ENCODE measurements at places on chromosomes 11 and 22. TPM values are rescaled to one million over a fixed set of nuclear protein-coding genes. Genes with fewer than 3 reads are reported as not detected.

DNA sequence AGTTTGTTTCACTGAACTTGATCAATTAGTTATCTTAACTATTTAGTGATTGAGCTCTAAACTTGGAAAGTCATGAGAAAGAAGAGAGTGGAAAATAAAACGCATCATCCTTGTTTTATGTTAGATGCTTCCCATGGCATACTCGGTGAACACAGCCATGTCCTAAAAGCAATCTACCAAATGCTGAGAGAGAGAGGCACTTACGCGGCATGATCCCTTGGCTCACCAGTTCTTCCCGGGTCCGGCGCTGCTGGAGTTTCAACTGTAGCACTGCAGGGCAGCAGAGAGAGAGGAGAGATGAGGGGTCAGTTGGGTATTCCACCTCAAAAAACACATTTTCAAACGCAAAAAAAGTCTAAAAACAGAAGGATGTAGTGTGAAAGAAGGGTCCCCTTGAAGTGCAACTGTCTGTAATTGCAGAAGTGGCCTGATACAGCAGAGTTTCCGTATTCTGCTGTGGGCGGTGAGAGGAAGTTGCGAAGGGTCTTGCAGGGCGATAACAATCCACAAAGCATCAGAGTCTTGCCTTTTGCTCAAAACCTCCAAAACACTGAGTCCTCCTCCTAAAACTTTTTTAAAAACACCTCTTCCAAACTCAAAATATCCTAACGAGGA, 92.7 kb downstream of the SGSM3 start:
- DNase-seq = no peak

GRCh38 chr11:44626645-44627044, 61.2 kb downstream of the CD82 start:
- no peak for DNase-seq

Gene NLRP14
- not detected for total RNA-seq

GRCh38 chr11:121534131-121535093, 81.6 kb upstream of the SORL1-AS1 start:
- DNase-seq = no peak

DNA sequence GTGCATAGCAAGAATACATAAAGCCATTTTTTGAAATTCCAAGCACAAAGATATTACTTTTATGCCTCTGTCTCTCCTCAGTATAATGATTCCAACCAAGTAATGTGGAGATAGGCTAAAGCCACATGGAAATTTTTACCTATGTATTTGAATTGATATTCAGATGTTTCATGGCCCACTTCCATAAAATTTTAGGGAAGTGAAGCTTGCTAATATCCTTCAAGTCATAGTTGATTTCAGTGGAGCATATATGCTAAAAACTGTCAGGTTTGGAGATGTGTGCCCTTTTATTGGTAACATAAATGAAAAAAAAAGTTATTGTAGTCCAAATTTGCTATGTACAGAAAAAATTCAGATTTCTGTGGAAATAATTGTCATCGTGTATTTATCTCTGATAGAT, 12.3 kb downstream of the MS4A4E start:
- DNase-seq = no peak

- DNase-seq = no peak
These were observed 1850.2 kb upstream of the RAG2 start for GRCh38 chr11:38448284-38448683.

Gene OR8A1
- not detected for total RNA-seq

Gene OR52B6
- total RNA-seq = not detected

DNA sequence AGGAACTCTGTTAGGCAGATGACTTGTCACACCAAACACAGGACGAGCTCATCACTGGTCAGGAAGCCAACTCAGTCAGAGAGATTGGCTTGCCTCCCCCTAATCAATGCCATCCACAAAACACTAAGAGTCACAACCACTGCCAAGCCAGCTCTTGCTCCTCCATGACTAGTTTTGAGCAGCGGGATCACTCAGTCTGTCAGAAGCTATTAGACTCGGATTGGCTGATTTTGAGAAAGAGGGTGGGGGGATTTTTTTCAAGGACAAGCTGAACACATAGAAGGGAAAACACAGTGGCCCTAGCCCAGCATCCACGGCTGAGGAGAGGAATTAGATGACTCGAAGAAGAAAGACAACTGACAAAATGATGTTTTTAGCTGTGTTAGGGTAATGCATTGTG, 55.9 kb downstream of the SEZ6L start:
- DNase-seq = no peak

GRCh38 chr11:33525789-33526188, 174.8 kb downstream of the C11orf91 start:
- no peak for DNase-seq

DNA sequence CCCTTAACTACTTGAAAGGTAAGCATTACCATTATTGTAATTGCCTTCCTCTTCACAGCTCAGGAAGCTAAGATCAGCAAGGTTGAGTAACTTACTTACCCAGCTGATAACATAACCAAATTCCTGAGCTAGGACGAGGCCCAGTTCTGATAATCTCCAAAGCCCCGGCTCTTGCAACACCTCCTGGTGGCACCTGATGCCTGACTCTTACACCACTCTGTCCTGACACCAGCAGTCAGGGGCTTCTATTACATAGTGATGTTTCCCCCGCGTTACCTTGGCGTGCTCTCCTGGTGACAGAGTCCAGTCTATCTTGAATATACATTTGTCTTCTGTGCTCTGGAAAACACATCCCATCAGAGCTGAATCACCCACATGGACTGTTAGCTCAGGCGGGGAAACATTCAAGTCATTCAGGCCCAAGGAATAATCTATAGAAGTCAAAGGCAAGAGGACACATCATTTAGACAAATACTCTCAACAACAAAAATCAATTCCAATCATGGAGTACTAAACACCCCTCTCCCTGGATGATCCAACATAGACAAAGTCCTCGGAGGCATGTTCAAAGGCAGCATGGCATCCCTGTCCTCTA, 12.6 kb downstream of the JAML start:
- no peak for DNase-seq

Gene CYB5R3
- 192 TPM for total RNA-seq

Gene TSGA10IP
- not detected for total RNA-seq

- no peak for DNase-seq
These were observed 7.4 kb downstream of the KMT2A start for GRCh38 chr11:118443590-118444218.

Gene TSPO
- total RNA-seq = 465 TPM

DNA sequence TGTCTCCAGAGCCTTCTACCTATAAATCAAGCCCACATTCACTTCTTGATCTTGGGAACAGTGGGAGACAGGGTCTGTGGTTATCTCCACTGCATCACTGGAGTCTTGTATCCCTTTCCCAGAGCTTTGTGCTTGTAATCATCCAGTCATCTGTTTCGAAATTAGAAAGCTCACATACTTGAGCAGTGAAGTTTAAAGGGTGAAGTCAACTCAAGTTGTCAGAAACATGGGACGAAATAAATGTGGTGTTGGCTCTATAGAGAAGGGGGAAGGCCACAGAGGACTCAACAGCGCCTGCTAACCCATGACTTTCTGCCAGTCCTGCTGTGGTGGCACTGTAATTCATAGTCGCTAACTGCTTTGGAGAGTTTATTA, 197.5 kb downstream of the DBX1 start:
- no peak for DNase-seq

- DNase-seq = no peak
These were observed 336.1 kb downstream of the CTTN start for GRCh38 chr11:70734379-70734778.

Gene CNGA4
- not detected for total RNA-seq

DNA sequence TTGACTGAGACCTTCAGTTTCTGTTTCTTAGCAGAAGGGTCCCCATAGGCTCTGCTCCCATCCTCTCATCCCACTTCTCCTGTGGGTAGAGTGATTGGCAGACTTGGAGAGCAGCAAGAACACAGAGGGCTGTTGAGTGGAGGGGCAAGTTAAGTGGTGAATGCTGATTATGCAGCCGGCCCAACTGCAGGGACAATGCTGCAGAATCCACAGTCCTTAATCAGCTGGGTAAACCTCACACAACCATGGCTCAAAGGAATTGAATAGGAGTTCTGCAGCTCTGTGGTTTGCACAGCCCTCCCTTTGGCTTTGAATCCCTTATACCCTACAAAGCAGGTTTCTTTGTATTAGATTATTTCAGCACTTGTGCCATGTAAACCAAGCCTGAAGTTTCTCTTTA, 161.1 kb downstream of the NAV2 start:
- no peak for DNase-seq

DNA sequence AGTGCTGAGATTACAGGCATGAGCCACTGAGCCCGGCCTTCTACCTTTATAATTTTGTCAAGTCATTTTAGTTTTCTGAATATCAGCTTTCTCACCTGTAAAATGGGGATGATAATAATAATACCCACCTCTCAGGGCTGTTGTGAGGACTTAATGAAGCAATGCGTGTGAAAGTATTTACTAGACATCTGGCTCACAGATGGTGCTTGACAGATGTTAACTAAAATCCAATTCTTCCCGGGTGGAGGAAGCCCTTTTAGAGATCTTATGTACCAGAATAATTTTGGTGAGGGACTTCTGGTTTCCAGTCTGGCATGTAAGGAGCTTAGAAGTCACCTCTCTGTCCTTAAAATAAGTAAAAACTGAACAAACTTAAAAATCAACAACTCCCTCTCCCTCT, 43.7 kb upstream of the NUP160 start:
- no peak for DNase-seq

- DNase-seq = no peak
These were observed 2.2 kb upstream of the RANBP1 start for GRCh38 chr22:20113551-20114310.

Gene MPZL2
- total RNA-seq = 73.5 TPM

GRCh38 chr11:88300888-88301487, 36.5 kb downstream of the CTSC start:
- DNase-seq = no peak

DNA sequence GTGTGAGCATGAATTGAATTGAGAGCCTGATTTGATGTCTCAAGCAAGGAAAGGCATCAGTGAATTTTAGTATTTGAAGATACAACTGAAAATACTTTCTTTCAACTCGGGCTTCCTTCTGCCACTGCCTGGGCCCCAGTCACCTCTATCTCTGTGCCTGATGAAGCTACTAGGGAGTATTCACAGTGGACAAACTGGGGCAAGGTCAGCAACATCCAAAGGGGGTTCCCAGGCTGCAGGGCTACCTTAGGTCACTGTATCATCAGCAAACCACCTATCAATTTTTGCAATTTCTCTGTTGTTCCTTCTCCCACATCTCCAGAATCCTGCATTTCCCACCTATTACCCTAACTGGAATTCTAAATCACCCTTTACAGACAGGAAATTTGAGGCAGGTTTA, 10.2 kb downstream of the PRAME start:
- no peak for DNase-seq

- no peak for DNase-seq
These were observed 53.0 kb downstream of the GRAMD1B start for GRCh38 chr11:123483058-123483457.

Gene VPREB1
- total RNA-seq = not detected

Gene SMIM35
- not detected for total RNA-seq

DNA sequence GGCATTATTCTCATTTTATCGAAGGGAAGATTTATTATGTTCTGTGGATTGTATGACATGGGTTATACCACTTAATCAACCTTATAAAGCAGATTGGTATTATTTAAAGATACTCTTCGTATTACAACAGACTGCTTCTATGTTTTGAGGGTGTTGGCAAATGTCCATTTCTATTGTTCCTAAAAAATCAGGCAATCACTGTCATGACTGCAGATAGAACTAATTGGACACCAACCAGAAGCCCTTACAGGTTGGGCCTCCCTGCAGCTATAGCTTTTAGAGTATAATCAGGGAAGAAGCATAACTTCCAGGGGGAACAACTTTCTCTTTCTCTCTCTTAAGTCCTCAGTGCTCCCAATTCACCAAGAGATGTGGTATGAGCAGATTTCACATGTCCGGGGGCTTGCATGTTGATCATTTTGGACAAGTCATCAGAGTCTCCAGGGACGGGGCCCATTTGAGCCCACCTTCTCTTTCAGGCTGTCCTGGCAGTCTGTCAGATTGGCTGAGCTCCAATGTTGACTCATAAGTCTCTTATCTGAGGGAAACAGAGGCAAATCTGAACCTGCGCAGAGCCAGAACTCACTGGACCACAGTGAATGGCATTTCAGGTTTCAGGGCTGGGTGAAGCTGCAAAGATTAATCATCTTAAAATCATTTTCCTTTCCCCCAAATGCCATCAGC, 264.0 kb upstream of the CCDC90B start:
- DNase-seq = no peak
